Chondrocyte (in vitro differentiated cells): ENCODE measurements at places on chromosomes 12 and 14.
A peak's percentile ranks its signal among the peaks of the same experiment; 100 is the strongest.

DNA sequence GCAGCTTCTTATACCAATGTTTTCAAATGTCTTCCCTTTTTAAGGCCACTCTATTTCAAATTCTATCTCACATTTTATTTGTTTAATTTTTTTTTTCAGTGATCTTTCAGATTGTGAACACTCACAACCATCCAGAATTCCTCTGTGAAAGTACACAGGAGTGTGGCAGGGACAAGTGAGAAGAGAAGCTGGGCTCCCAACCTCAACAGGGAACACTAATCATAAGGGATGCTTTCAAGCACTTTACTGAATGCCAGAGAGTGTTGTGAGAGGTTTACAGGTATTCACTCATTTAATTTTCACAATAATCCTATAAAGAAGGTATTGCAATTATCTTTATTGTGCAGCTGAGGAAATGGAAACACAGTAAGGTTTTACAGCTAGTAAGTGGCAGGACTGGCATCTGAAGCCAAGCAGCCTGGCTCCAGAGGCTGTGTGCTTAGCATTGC, 60.1 kb upstream of the PYGL start:
- peaks cover 7% of the 10 kb centered on the region for H3K36me3 ChIP-seq
- DNase-seq = no peak

DNA sequence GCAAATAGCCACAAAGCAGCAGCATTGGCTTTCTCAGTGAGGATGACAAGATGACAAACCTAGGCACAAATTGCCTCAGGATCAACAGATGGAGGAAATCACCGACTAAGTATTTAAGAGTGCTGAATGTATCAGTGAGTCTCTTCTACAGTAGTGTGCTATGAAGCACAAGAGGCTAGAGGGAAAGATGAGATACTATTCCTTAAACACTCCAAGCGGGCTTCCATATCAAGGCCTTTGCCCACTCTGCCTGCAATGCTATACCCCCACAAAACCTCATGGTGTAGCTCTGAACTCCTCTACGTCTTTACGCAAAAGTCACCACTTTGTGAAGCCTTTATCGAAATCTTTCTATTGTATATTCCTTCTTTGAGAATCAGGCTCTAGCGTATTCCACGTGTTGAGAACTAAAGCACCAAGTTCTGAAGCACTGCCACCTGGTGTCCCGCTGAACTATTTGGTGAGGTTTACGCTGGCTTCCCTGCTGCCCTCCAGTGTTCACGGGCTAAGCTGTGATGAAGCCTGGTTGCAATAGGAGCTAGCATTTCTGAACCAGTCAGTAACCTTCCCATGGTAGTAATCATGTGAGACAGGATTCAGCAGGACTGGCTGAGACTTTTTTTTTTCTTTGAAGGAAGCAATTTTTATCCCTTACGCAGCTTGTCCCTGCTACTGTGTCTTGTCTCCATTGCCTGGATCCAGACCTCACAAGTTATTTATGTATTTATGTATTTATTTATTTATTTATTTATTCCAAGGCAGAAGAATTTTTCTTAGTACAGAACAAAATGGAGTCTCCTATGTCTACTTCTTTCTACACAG, 426.5 kb upstream of the OR4E1 start:
- H3K27ac ChIP-seq = no peak overlapping the region
- H3K4me1 ChIP-seq = no peaks in the 10 kb centered on the region
- peaks cover 49% of the 10 kb centered on the region for H3K27me3 ChIP-seq
- no peak for DNase-seq
- H3K4me3 ChIP-seq = no peak overlapping the region
- no peaks in the 10 kb centered on the region for H3K36me3 ChIP-seq

DNA sequence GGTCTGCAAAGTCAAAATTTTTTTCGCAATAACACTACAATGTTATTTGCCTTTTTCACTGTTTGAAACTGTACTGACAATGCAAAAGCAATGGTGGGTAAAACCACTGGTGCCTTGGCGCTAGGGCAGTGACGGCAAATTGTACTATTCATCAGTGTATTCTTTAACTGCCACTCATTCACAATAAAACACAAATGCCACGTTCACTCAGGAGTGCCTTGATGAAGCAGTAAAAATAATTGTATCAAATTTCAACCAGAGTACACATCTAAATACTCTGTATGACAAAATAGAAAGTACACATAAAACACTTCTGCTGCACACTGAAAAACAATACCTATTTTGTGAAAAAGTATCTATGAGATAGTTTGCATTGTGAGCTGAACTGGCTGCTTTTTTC, 17.8 kb downstream of the DCAF5 start:
- no peak overlapping the region for H3K4me3 ChIP-seq
- peaks cover 60% of the 10 kb centered on the region for H3K4me1 ChIP-seq
- DNase-seq = no peak
- H3K36me3 ChIP-seq = no peaks in the 10 kb centered on the region

- no peak overlapping the region for H3K27ac ChIP-seq
- H3K27me3 ChIP-seq = no peaks in the 10 kb centered on the region
- H3K4me3 ChIP-seq = no peak overlapping the region
- H3K4me1 ChIP-seq = no peaks in the 10 kb centered on the region
Observed at GRCh38 chr12:106681210-106681609, 93.3 kb upstream of the RIC8B start.

DNA sequence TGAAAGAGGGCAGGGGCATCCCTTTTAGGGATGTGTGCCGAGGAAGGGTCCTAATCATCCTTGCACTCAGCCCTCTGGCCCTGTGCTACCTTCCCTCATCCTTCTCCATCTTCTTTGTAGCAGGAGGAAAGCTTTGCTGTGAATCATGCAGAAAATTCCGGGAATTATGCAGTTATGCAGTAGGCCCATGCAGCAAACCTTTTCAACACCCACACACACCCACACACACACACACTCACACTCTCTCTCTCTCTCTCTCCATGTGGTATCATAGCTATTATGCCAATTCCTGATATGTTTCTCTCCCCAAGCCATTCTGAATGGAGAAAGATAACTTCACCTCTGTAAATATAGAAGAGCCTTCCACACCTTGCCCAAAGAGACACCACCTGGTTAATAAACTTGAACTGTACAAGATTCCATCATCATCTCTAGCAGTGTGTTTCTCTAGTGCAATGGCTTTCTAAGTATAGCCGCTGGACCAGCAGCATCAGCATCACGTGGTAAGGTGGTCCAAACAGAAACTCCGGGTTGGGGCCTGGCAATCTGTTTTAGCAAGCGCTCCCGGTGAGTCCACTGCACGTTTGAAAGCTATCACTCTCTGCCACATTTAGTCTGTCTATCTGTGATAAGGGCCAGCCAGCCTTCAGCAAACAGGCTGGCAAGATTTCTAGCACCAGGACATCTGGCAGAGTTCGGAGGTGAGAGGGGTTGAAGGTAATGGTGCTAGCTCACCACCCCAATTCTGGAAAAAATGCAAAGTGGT, 57.6 kb downstream of the MDM2 start:
- H3K27ac ChIP-seq = no peak overlapping the region
- H3K36me3 ChIP-seq = no peaks in the 10 kb centered on the region
- no peak for DNase-seq
- no peaks in the 10 kb centered on the region for H3K4me1 ChIP-seq
- no peak overlapping the region for H3K4me3 ChIP-seq

DNA sequence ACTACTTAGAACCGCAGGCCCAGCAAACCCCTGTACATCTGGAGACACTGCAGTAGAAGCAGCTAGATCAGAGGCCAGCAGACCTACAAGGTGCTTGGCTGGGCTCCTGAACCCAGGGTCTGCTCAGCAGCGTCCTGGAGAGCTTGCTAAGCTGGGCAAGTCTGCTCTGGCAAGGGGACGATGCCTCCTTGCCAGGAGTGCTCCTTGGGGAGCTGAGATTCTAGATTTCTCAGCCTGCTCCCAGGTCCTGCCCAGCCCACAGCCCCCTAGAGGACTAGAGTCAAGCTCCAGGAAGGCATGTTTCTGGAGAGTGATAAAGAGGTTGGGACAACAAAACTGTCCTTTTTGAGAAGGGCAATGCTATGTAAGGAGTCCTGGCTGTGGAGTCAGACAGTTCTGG, 60.3 kb downstream of the HSPB8 start:
- H3K4me1 ChIP-seq = no peaks in the 10 kb centered on the region
- H3K4me3 ChIP-seq = no peak overlapping the region
- peaks cover 5% of the 10 kb centered on the region for H3K27me3 ChIP-seq
- no peaks in the 10 kb centered on the region for H3K36me3 ChIP-seq

DNA sequence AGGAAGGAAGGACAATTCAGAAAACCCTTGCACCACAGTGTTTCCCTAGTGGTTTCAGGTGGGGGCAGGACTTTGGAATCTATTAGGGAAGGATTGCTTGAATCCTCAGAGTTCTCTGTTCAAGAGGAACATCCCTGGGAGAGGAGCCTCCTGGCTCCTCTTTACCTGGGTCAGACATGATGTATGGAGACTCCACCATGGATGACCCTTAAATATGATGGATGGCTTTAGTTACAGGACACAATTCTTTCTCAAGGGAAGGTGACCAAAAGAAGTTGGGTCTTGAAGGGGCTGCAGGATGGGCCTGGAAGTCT, 396.6 kb downstream of the NRXN3 start:
- H3K4me3 ChIP-seq = no peak overlapping the region
- peaks cover 9% of the 10 kb centered on the region for H3K27me3 ChIP-seq
- H3K36me3 ChIP-seq = no peaks in the 10 kb centered on the region
- no peak for DNase-seq
- no peak overlapping the region for H3K27ac ChIP-seq

GRCh38 chr14:94509356-94509755, at the start of gene SERPINA12:
TSS of gene SERPINA12 (minus strand) at chr14:94509469. CDS start at chr14:94498397, 11,072 bp downstream.
- peaks cover 10% of the 10 kb centered on the region for H3K27me3 ChIP-seq
- H3K4me3 ChIP-seq = no peak within 1 kb of the TSS
- DNase-seq = no peak
- H3K4me1 ChIP-seq = no peaks in the 10 kb centered on the region

- H3K4me3 ChIP-seq = no peak overlapping the region
- peaks cover 7% of the 10 kb centered on the region for H3K4me1 ChIP-seq
- H3K27ac ChIP-seq = no peak overlapping the region
- peaks cover 62% of the 10 kb centered on the region for H3K27me3 ChIP-seq
- H3K36me3 ChIP-seq = no peaks in the 10 kb centered on the region
- DNase-seq = no peak
Observed at GRCh38 chr14:28754209-28754985, 12.2 kb upstream of the FOXG1 start.

GRCh38 chr12:54253240-54253639, 26.7 kb downstream of the CBX5 start:
- no peak overlapping the region for H3K27ac ChIP-seq
- no peak overlapping the region for H3K4me3 ChIP-seq
- no peak for DNase-seq

- no peak for DNase-seq
- H3K27ac ChIP-seq = no peak overlapping the region
- H3K4me1 ChIP-seq = peaks cover 21% of the 10 kb centered on the region
- peaks cover 26% of the 10 kb centered on the region for H3K36me3 ChIP-seq
- no peaks in the 10 kb centered on the region for H3K27me3 ChIP-seq
Observed at GRCh38 chr12:112023759-112024396, 10.7 kb downstream of the ERP29 start.

GRCh38 chr12:50637870-50638481, 125.9 kb upstream of the ATF1 start:
- no peaks in the 10 kb centered on the region for H3K27me3 ChIP-seq
- no peak for DNase-seq

DNA sequence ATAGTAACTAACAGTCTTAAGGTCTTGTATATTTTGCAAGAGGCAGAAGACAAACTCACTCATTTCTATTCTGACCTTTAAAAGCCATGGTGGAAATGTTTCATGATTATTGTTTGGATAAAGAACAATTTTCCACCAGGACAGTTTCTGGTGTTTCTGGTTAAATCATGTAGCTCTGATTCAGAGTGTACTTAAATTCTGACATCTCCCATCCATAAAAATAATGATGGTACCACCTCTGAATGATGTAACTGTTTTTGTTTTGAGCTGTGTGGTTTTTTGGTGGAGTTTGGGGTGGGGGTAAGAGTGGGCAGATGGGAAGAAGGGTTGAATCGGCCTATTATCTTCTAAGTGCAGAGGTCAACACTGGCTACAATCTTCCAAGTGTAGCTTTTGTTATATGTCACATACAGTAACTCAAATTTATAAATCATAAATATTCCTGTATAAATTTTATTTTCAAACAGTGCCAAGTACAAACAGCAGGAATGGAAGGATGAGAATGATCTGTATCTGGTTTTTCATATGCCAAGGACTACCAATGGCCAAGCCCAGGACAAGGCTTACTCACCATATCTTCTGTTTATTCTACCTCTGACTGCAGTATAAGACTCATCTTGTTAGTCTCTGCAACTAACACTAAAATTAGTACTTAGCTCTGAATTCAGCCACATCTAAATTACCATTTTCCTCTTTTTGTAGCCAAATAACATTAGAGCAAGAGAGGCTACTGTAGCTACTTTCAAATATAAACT, 108.7 kb downstream of the BCAT1 start:
- H3K4me3 ChIP-seq = no peak overlapping the region
- H3K27ac ChIP-seq = peak overlapping the region; percentile 38
- H3K36me3 ChIP-seq = peaks cover 25% of the 10 kb centered on the region

GRCh38 chr12:22318108-22318737, 16.3 kb downstream of the ST8SIA1 start:
- peaks cover 2% of the 10 kb centered on the region for H3K27me3 ChIP-seq
- no peaks in the 10 kb centered on the region for H3K36me3 ChIP-seq
- H3K4me1 ChIP-seq = peaks cover 17% of the 10 kb centered on the region
- no peak overlapping the region for H3K27ac ChIP-seq
- no peak overlapping the region for H3K4me3 ChIP-seq
